ENCODE measurements at places on chromosomes 1 and 21. TPM values are rescaled to one million over a fixed set of nuclear protein-coding genes. Genes with fewer than 3 reads are reported as not detected.
A peak's percentile ranks its signal among the peaks of the same experiment; 100 is the strongest.

Gene TSPEAR
- total RNA-seq, result not detected

DNA sequence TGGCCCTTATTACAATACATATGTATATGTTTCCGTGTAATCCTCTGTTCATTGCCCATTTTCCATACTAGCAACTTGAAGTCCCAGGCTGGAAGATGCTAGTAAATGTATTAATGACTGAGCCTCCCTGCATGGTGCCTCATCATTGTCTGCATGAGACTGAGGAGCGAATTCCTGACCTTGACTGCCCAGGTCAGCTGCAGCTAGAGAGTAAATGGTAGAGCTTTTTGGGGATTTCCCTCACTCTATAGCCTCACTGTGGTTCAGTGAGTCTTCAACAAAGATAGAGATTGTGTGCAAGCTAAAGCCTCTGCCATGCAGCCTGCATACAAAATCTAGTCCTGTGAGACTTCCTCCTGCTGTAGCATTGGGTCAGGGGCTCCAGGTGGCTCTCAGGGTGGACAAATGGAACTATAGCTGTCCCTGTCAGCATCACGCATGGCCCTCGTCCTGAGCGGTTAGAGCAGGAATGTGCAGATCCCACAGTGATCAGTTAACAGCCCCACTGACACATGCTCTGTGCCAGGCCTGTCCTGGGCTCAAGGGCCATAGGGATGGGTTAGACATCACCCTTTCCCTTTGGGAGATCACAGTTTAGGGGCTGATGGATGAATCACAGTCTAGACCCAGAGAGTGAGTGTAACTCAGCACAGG is 741.7 kb downstream of the MATN1 start:
- no peak for DNase-seq
- H3K36me3 ChIP-seq, result no peaks in the 10 kb centered on the region
- H3K27ac ChIP-seq, result no peak overlapping the region
- H3K4me3 ChIP-seq, result no peak overlapping the region
- peaks cover 8% of the 10 kb centered on the region for H3K27me3 ChIP-seq

GRCh38 chr1:192559115-192560006 is 16.2 kb upstream of the RGS1 start:
- H3K27ac ChIP-seq, result peak overlapping the region; percentile 30
- no peaks in the 10 kb centered on the region for H3K36me3 ChIP-seq
- H3K27me3 ChIP-seq, result no peaks in the 10 kb centered on the region
- no peaks in the 10 kb centered on the region for H3K4me1 ChIP-seq
- no peak for DNase-seq
- H3K4me3 ChIP-seq, result no peak overlapping the region

DNA sequence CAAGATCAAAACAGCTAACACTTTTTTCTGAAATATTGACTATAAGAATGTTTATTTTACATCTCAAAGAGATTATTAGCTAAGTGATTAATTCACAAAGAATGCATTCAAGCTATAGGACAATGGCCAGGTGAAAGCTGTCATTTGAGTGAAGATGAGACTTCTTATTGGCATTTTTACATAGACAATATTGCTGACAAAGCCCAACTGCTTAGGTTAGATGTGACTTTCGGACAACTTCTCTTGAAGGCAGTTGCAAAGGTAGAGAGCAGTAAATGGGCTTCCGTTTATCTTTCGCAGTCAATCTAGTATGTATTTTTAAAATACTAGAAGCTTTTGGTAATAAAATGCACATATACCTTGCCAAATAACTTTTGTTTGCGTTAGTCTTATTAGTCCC is 1041.3 kb downstream of the AMY1C start:
- no peaks in the 10 kb centered on the region for H3K4me1 ChIP-seq
- no peak overlapping the region for H3K4me3 ChIP-seq
